ENCODE measurements at places on chromosomes 1 and 21. TPM values are rescaled to one million over a fixed set of nuclear protein-coding genes. Genes with fewer than 3 reads are reported as not detected.

MSH4 gene
- 0.59 TPM for total RNA-seq

GPATCH3 gene
- 17.5 TPM for total RNA-seq

AMIGO1 gene
- 2.3 TPM for total RNA-seq

L1TD1 gene
- not detected for total RNA-seq

UBL4B gene
- total RNA-seq = not detected

SLC30A2 gene
- not detected for total RNA-seq

GRCh38 chr1:181087400-181087901, 1.0 kb upstream of the IER5 start:
- H3K4me1 ChIP-seq = peaks cover 23% of the 10 kb centered on the region
- H3K27ac ChIP-seq = no peak overlapping the region
- no peak for DNase-seq
- H3K27me3 ChIP-seq = no peaks in the 10 kb centered on the region
- H3K4me3 ChIP-seq = peak overlapping the region; percentile 90

DNA sequence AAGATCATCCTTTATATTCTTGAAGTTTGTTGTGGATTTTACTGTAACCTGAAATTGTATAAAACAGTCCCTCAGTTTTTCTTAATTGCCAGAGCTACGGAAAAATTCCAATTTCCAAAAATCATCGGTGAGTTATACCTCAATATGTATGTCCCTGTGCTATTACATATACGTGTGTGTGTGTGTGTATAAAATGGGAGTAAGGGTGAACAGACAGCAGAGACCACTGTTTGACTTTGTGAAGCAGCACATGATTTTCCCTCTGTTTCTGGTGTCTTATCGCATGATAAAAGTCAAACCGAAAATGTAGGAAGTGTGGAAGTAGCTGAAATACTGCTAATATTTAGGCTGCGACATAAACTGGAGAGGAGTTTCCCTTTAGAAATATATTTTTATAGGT, 1.2 kb downstream of the OR2T1 start:
- peak; percentile 30 for DNase-seq
- H3K27ac ChIP-seq = no peak overlapping the region
- H3K36me3 ChIP-seq = no peaks in the 10 kb centered on the region
- no peaks in the 10 kb centered on the region for H3K4me1 ChIP-seq

GRCh38 chr1:18701183-18701582, 70.5 kb downstream of the PAX7 start:
- H3K4me1 ChIP-seq = no peaks in the 10 kb centered on the region
- peaks cover 12% of the 10 kb centered on the region for H3K36me3 ChIP-seq
- H3K27ac ChIP-seq = no peak overlapping the region
- DNase-seq = no peak
- H3K4me3 ChIP-seq = no peak overlapping the region

GRCh38 chr21:16642353-16642752, 870.5 kb upstream of the CXADR start:
- H3K27me3 ChIP-seq = no peaks in the 10 kb centered on the region
- H3K4me3 ChIP-seq = no peak overlapping the region
- H3K27ac ChIP-seq = no peak overlapping the region
- DNase-seq = no peak
- no peaks in the 10 kb centered on the region for H3K36me3 ChIP-seq

DNA sequence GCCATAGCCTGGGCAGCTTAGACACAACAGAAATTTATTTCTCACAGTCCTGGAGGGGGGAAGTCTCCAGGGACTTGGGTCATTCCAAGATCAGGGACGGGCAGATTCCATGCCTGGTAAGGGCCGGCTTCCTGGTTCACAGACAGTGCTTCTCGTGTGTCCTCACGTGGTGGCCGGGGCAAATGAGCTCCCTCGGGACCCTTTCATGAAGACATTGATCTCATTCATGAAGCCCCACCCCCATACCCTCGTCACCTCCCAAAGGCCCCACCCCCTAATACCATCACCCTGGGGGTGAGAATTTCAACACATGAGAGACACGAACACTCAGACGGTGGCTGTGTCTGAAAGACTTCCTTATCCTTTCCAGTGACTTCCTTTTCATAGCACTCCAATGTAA, 51.5 kb downstream of the ACOT7 start:
- DNase-seq = peak; percentile 49
- no peaks in the 10 kb centered on the region for H3K4me1 ChIP-seq
- no peak overlapping the region for H3K4me3 ChIP-seq
- H3K36me3 ChIP-seq = no peaks in the 10 kb centered on the region
- H3K27ac ChIP-seq = no peak overlapping the region

- no peak overlapping the region for H3K27ac ChIP-seq
- no peak overlapping the region for H3K4me3 ChIP-seq
- DNase-seq = no peak
Observed at GRCh38 chr1:20404466-20404865, 81.5 kb downstream of the CAMK2N1 start.
